ENCODE measurements at places on chromosomes 5 and 9. TPM values are rescaled to one million over a fixed set of nuclear protein-coding genes. Genes with fewer than 3 reads are reported as not detected.

Gene C5orf58
- not detected for total RNA-seq

Gene HRCT1
- total RNA-seq, result 20.1 TPM

Gene EXOSC2
- 16.3 TPM for total RNA-seq

Gene FLT4
- 18.0 TPM for total RNA-seq

Gene DRD1
- 0.14 TPM for total RNA-seq

Gene KIF24
- total RNA-seq, result 0.38 TPM

Gene ENDOG
- total RNA-seq, result 15.8 TPM

Gene PLPPR1
- not detected for total RNA-seq

Gene MED10
- total RNA-seq, result 36.5 TPM

Gene CTXN3
- total RNA-seq, result not detected

Gene FAM153A
- 3.4 TPM for total RNA-seq

Gene ANXA1
- total RNA-seq, result 533 TPM

Gene PIP5K1B
- 2.7 TPM for total RNA-seq

Gene PCDHB5
- 3.1 TPM for total RNA-seq

Gene PPP2R2B
- total RNA-seq, result 53.1 TPM

Gene BHMT
- 0.28 TPM for total RNA-seq

Gene GPSM1
- total RNA-seq, result 13.8 TPM

Gene S1PR3
- 208 TPM for total RNA-seq

Gene RLN2
- total RNA-seq, result not detected

Gene NDOR1
- 6.7 TPM for total RNA-seq

Gene PCDHGA2
- 7.4 TPM for total RNA-seq

Gene ENTPD8
- total RNA-seq, result not detected

Gene PLAC8L1
- 0.43 TPM for total RNA-seq

Gene AGXT2
- total RNA-seq, result not detected

Gene SPATA31E1
- not detected for total RNA-seq

Gene CFAP157
- 0.14 TPM for total RNA-seq

Measured in posterior vena cava (tissue), 2 donors.